ENCODE measurements at places on chromosomes 7 and 10.

GRCh38 chr10:110495731-110496552 is 1.8 kb upstream of the DUSP5 start:
- DNase-seq = peak; percentile 48

- DNase-seq = no peak
These were observed 10.4 kb downstream of the RAB11FIP2 start for GRCh38 chr10:118036281-118036875.

- no peak for DNase-seq
These were observed 140.9 kb downstream of the CHN2 start for GRCh38 chr7:29335188-29336083.

- no peak for DNase-seq
These were observed 25.3 kb downstream of the CROT start for GRCh38 chr7:87370660-87371180.

- DNase-seq = no peak
These were observed 341.3 kb downstream of the DNAJB9 start for GRCh38 chr7:108911016-108911415.

- no peak for DNase-seq
These were observed 15.8 kb upstream of the BNIP3 start for GRCh38 chr10:131997366-131998049.

GRCh38 chr7:99407872-99408378 is 472 bp downstream of the PDAP1 start:
- peak; percentile 20 for DNase-seq

DNA sequence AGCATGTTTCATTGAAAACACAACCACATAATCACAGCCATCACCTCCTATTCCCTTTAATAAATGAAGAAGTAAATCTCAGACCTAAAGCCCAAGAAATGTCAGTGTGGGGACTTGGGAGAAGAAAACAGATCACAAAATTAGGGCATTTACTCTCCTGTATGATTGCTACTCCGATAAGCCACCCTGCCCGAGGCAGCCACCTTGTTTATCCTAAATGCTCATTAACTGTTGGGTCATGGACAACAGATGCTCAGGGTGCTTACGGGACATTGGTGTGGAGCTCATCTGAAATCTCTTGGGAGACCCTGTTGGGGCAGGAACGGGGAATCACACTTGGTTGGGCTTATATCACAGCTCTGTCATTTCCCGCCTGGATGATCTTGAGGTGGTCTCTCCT is 17.5 kb upstream of the CHST15 start:
- DNase-seq = no peak

DNA sequence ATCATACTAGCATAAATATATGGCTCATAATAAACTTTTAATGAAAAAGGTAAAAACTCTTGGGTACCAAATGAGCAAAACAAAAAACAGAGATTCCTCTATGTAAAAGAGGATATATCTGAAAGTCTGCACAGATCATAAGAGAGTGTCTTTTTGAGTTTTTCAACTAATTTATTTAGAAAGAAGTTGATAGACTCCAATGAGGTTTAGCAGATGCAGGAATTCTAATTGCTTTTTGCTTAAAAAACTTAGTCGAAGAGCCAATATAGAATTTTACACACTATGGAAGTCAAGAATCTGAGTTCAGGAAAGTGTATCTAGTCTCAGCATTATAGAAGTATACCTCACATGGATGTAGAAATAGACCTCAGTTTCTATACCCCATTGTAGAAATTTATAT is 3.4 kb upstream of the MLLT10 start:
- DNase-seq = no peak

DNA sequence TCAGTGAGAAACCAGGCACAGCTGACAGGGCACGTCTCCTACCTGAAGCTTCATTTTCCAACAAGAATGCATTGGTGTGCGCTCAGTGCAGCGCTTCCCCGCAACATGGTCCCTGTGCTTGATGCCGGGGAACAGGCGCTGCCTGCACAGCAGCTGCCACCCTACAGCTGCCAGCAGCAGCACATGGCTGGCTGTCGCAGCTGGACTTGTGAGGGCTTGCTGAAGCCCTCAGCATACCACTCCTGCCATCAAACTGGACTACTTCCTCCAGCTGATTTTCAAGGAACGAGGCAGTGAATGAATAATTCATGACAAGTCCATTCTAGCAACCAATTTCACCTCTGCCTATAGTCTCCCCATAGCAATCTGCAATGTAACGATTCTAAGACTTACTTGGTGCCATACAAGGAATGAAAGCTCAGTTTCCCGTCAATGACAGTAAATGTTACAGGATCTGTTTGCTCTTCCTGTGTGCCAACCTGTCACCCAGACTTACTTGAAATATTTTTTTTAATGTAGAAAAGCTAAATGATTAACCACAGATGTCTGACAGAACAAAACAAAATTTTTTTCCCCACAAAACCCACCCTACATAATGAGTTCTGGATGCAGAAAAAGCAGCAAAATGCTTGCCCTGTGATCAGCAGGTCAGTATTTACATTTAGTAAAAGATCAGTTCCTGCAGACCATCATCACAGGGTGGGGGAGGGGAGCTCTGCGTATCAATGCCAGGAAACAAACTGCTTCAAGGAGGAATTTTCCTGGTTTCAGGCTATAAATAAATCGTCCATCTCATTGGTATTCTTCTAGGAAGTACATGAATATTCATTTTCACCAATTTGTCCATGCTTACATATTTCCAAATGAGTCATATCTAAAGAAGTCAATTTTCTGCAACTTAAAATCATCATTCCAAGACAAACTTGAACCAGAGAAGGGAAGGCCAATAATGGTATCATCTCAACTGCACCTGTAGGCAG is 140.6 kb downstream of the ALOX5 start:
- DNase-seq = no peak

Measured in stimulated activated CD4-positive, alpha-beta T cell treated with anti-CD3 and anti-CD28 coated beads, Interleukin-15, amount 100 ng/mL, for 1 hour (primary cell).